ENCODE measurements at places on chromosomes 6 and 20. TPM values are rescaled to one million over a fixed set of nuclear protein-coding genes. Genes with fewer than 3 reads are reported as not detected.

- DNase-seq = peak; percentile 14
Measured at GRCh38 chr6:163500105-163500504, 85.6 kb downstream of the QKI start.

Gene RNF144B
- total RNA-seq = 0.83 TPM

Gene FAM210B
- total RNA-seq = 71.9 TPM

Gene FAM209B
- total RNA-seq = not detected

GRCh38 chr6:88855541-88856147 is 107.8 kb downstream of the RNGTT start:
- DNase-seq = no peak

GRCh38 chr6:130896249-130896648 is 69.0 kb downstream of the SMLR1 start:
- no peak for DNase-seq

Gene MICAL1
- 30.8 TPM for total RNA-seq

Gene CRISP2
- total RNA-seq = not detected

Gene DNAH8
- under 0.01 TPM for total RNA-seq

Gene HAO1
- not detected for total RNA-seq

GRCh38 chr6:1504465-1504864 is 105.2 kb upstream of the FOXC1 start:
- no peak for DNase-seq

- DNase-seq = no peak
Measured at GRCh38 chr20:32079655-32080109, 27.6 kb downstream of the HCK start.

GRCh38 chr6:113842165-113842564 is 15.0 kb upstream of the MARCKS start:
- DNase-seq = peak; percentile 94

- DNase-seq = no peak
Measured at GRCh38 chr20:39943336-39943735, 745.7 kb downstream of the MAFB start.

GRCh38 chr6:39432330-39433025 is 110.0 kb upstream of the KCNK16 start:
- DNase-seq = no peak

DNA sequence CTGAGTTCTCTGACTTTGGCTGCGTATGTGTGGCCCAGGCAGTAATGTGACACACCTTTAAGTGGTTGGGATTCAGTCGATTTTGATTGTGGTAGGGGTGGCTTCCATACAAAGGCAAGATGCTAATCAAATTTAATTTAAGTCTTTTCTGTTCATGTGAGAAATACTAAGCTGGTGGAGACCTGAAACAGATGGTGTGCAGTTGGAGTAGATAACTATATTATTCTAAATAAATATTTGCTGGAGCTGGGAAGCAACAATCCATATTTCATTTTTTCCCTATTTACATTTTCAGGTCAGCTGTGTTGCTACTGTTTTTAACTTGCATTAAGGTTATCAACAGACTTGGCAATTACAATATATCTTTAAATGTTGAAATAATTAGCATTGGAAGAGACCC is 67.4 kb upstream of the C20orf144 start:
- no peak for DNase-seq

Gene RGS17
- total RNA-seq = 5.9 TPM

Gene SCRT2
- total RNA-seq = not detected

Gene CGA
- not detected for total RNA-seq

DNA sequence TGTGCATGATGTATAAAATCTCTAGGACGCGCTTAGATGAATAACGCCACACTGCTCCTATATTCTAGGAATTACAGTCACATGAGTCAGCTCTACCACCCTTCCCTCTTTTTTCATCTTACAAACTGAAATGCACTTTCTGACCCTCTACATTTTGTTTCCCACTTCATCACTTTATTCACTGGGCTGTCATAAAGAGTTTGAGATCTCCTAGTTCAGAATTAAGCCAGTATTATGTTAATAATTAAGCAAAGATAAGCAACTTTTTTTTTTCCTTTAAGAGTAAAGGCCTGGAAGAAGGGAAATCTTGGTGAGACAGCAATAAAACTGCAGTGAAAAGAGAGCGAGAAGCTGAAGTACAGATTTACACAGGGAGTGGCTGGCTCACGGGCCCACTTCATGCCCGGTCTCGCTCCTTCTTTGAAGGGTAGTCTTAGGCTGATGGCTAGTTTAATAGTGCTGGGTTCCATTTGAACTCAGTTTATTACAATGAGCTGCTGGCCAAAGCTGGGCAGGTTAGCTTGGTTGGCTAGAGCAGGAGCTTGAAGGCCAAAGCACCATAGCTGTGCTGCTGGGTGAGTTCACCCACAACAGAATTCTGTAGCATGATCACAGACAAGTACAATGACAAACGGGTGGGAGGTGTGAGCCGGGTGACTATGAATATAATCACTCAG is 110.6 kb downstream of the MAP7 start:
- DNase-seq = peak; percentile 11

Gene DDO
- total RNA-seq = 8.7 TPM

Gene UNC5CL
- 0.26 TPM for total RNA-seq

- no peak for DNase-seq
Measured at GRCh38 chr6:1383729-1384548, 5.4 kb upstream of the FOXF2 start.

DNA sequence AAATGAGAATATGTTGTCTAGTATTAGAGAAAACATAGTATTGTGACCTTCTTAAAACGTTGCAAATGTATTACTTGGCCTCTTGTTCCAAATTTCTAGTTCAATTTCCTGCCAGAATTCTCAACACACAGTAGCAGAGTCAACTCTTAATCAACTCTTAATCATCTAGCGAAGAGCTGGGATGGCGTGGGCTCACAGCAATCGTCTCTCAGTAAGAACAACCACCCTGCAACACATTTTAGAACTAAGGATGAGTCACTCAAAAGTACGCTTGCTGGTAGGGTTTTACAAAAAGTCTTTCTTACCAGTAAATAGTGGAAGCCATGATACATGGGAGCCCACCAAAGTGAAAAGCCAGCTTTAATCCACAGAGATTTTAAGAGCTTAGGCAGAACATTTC is 24.6 kb downstream of the GPR6 start:
- no peak for DNase-seq

DNA sequence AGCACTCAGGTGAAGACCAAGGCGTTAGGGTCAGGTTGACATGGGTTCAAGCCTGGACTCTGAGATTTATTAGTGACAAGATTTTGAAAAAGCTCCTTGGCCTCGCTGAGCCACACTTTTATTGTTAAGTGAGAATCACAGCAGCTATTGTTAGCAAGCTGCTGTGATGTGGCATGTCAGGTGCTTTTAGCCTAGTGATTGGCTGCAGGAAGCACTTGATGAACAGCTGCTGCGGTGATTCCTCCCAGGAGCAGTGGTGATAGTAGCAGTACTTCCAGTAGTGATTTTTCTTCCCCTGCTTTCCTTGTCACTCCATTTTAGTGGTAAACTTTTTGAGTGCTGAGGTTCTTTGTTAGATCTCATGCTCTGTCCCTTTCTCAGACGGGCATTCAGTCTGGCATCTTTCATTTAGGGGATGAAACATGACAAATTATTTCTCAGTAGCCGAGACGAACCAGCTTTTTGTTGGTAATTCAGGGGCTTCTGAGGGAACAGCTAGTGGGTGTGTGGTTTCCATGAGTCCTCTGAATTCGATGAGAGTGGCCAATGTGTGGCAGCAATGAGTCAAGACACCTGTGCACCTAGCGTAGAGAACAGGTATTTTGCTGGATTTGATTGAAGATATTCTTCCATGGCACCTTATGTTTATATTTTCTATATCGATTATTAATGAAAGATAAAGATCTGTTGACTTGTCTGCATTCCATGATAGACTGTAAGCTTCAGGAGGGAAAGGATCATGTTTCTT is 696.7 kb downstream of the DHX35 start:
- DNase-seq = no peak

DNA sequence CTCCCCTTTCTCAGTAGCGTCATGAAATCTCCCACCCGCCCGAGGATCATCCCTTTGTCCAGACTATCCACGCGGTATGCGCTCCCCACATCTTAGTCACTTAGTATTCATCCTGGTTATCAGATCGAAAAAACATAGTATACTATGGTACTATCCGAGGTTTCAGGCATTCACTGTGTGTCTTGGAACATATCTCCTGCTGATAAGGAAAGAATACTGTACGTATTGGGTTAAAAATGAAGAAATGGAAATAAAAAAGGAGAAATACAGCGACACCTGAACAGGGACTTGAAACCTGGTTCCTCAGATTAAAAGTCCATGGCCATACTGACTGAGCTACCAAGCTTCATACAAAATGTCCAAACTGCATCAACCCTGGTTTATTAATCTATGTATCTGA is 14.0 kb downstream of the HMGN4 start:
- DNase-seq = no peak

GRCh38 chr6:1382331-1382882 is 7.0 kb upstream of the FOXF2 start:
- DNase-seq = no peak

- DNase-seq = no peak
Measured at GRCh38 chr20:46709055-46709458, 392 bp upstream of the SLC2A10 start.

DNA sequence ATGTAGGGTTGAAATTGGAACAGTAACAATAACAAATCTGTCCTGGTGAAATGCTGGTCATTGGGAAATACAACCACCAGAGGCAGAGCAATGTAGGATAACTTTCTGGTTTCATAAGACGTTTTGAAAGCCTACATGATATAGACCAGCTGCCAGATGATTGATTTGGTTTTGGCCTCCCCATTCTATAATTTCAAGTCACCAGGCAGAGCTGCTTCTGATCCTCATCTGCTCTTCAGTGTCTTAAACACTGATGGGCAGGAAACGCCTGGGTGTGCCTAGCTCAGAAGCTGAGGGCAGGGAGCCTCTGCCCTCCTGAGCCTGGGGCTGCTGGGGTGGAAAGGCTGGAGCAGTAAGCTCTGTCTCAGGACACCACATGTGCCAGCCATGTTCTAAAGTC is 24.5 kb downstream of the DHX35 start:
- peak; percentile 72 for DNase-seq

- DNase-seq = no peak
Measured at GRCh38 chr6:155033021-155033791, 38.1 kb downstream of the TIAM2 start.

DNA sequence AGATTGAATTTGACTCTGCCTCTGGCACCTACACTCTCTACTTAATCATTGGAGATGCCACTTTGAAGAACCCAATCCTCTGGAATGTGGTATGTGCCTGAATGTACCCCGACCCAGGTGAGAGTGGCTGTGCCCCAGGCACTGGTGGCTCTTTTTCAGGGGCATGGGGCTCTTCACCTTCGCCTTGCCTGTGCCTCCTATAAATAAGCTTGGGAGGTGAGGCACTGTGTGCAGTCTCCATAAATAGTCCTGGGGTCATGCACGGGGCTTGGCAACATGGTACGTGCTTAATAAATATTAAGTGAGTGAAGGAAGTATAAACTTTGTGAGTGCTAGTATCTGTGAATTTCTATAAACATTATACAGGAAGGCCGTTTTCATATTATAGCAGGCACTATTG is 33.0 kb downstream of the GHRH start:
- no peak for DNase-seq

DNA sequence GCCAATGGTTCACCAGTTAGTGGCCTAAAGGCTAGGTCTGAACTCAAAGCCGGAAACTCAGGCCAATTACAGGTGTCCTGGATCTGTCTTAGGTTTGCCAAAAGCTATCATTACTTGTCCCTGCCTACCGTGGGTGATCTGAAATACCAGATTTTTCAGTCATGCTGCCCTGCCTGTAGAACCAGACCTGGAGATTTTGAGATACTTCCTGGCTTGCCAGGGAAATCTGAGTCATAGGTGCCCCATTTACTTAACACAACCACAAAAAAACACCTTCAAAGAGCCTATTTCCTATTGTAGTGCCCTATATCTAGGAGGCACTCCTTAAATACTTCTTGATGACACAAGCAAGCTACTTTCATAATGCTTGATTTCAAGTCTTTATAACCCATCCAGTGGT is 13.9 kb upstream of the RANBP9 start:
- no peak for DNase-seq

Gene FERMT1
- total RNA-seq = 3.3 TPM

- peak; percentile 64 for DNase-seq
Measured at GRCh38 chr20:43988867-43989266, 74.2 kb downstream of the TOX2 start.

Gene ERMARD
- total RNA-seq = 21.3 TPM

DNA sequence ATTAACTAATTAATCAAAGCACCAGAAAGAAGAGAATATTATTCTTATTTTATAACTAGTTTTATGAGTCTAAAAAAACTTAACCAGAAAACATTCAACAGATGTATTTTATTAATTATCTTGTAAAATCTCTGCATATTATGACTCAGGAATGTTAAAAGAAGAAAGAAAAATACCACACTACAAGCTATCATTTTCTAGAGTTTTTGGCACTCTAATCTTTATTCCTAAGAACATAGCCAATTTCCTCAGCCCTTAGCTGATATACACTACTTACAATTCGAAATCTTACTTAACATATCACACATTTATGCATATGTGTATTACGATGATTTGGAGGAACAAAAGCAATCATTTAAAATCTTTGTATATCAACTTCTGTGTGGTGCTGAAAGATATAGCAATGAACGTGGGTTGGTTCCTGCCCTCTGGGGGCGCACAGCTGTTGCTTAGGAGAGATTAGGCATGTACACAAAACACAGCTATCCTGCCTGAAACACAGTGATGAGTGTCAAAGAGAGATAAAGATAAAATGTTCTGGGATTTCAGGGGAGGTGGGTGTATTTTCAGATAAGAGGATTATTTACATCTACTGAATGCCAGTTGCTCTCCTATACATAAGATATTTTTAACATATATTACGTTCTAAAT is 404.5 kb downstream of the SYNE1 start:
- peak; percentile 76 for DNase-seq

GRCh38 chr20:48689874-48690571 is 137.8 kb downstream of the PREX1 start:
- DNase-seq = no peak

Gene TSHZ2
- total RNA-seq = 2.6 TPM

GRCh38 chr6:14326774-14327173 is 209.2 kb downstream of the CD83 start:
- no peak for DNase-seq

Gene IL17F
- not detected for total RNA-seq

DNA sequence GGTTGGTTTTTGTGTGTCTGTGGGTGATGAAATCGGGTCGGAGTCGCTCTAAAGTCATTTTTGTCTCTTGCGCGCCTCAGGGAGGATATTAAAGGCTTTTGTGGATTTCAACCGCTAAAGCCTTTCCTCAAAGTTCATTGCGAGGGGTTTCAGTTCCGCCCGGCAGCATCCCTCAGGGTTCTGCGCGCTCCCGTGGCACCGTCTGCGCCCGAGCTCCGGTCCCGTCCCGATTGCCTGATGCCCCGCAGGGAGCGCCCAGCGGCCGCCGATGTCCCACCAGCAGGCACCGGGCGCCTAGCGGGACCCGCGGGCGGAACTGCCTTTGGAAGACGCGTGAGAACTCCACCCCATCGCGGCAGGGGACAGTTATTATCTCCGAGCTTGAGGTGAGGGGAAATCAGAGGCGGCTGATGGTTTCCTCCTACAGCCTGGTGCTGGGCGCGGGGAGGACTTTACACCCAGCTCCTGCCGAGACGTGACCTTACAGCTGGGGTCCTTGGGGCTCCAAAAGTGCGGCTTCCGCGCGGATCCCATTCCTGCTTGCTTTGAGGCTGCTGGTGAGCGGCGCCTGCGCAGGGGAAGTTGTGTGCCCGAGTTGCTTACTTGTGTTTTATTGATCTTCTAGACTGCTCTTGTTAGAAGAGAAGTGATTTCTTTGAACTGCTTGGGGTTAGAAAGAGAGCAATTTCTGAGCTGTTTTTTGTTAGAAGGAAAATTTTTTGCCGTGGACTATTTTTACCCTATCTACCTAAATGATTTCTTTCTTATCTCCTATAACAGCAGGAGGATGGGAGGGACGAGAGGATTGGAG is 27.1 kb downstream of the ULBP1 start:
- no peak for DNase-seq

- DNase-seq = peak; percentile 48
Measured at GRCh38 chr6:17417817-17418216, 24.4 kb downstream of the CAP2 start.

Data from fibroblast of lung (primary cell).